ENCODE measurements at places on chromosomes 4 and X.

DNA sequence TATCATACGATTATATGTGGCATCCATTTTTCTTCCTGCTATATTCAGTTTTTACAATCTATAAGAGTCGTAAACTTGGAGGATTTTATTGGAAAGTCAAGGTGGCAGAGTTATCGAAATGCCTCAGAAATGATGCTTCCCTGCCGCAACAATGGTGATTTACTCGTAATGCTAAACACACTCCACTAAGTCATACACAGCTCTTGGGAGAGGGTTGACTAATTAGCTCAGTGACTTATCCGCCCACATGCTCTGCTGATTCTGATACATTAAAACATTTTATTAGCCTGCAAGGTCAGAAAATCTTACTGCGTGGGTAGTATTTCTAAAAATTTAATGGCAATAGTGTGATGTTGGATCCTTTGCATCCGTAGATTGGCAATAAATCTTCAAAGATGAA, 420.1 kb downstream of the ARAP2 start:
- DNase-seq: no peak

- DNase-seq: no peak
Measured at GRCh38 chrX:45824471-45824870, 623.8 kb upstream of the DIPK2B start.

DNA sequence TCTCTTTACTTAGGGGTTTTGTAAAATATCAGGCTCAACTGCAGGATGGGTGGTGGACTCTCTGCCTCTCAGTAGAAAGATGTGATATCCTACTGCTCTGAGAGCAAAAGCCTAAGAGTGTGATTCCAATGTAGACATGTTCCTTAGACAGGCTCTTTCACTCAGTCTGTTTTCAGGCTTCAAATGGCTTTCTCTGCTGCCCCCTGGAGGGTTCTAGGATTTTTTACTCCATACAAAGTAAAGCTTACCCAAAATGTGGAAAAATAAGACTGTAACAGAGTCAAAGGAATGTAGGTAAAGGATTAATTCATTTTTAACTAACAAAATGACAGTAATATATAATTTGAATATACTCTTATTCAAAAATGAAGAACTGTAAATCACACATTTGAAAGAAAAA, 32.1 kb downstream of the ZGRF1 start:
- DNase-seq: no peak

GRCh38 chr4:25953740-25954139, 39.7 kb downstream of the SMIM20 start:
- DNase-seq: no peak

GRCh38 chr4:137952116-137952515, 290.0 kb downstream of the SLC7A11 start:
- DNase-seq: no peak

GRCh38 chrX:8089141-8089540, 81.9 kb downstream of the VCX2 start:
- DNase-seq: no peak

GRCh38 chr4:84480082-84480481, 19.0 kb downstream of the NKX6-1 start:
- no peak for DNase-seq

DNA sequence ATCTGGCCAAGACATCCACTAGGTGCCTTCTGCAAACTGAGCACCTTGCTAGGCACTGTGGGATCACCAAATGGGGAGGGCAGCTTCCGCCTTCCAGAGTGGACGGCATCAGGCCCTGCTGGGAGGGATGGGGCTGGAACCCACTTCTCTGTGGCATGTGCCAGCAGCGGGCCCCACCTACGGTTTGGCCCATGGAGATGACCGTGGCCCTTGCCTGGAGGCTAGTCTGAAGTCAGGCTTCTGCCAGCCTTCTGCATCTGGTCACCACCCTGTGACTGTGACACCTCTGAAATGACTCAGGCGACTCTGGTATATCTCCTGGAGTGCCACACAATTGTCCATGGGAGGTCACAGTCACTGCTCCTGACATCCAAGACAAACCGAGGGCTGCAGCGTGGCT, 7.2 kb downstream of the SSR4 start:
- DNase-seq: no peak

DNA sequence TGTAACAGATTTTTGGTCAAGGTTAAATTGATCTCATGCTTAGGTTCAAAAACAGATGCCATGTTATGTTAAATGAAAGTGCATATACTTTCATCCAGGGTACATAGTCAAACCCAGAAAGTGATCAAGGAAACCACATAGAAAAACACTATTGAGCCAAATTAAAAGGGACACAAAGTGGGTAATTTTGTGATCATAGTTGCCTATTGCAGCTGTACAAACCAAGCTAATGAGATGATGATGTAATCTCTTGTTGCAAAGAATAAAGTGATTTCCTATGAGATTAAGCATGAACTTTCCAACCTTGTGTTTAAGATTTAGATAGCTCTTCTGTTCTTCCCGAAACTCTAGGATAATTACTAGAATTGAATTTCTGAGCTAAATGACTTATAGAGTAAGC, 20.2 kb upstream of the LIMCH1 start:
- no peak for DNase-seq

- DNase-seq: no peak
Measured at GRCh38 chr4:107800706-107801105, 24.0 kb upstream of the SGMS2 start.

DNA sequence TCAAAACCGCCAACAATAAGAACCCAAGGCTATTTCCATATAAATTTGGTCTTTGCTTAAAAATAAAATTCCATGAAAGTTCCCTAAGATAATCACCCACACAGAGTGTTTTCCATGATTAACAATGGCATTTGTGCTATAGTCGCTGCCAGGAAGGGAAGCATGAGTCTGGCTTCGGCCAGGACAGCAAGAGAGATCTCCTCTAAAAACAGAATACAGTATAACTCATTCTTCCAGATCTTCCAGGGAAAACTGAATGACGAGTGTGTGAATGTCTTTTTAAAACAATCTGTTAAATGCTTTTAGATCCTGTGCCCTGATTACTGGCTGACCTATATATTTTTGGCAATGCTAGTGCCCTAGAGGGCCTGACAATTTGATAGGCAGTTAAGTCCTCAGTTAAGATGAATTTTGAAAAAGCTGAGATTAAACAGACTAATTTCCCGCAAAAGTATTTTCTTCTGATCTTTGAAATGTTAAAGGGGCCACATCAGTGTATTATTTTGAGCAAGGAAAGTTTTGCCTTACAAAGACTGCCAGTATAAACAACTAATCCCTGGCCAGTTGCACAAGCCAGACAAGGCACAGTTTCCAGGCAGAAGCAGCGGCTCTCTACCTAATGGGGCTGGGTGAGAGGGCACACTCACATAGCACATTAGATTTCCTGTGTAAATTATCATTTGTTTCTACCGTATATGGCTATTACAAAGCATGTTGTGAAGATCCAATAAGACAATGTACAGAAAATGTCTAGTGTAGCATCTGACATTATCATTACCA, 127.3 kb downstream of the DCHS2 start:
- DNase-seq: no peak

- no peak for DNase-seq
Measured at GRCh38 chrX:55839485-55839884, 121.9 kb downstream of the RRAGB start.

- DNase-seq: no peak
Measured at GRCh38 chr4:145709843-145710242, 29.9 kb downstream of the C4orf51 start.

DNA sequence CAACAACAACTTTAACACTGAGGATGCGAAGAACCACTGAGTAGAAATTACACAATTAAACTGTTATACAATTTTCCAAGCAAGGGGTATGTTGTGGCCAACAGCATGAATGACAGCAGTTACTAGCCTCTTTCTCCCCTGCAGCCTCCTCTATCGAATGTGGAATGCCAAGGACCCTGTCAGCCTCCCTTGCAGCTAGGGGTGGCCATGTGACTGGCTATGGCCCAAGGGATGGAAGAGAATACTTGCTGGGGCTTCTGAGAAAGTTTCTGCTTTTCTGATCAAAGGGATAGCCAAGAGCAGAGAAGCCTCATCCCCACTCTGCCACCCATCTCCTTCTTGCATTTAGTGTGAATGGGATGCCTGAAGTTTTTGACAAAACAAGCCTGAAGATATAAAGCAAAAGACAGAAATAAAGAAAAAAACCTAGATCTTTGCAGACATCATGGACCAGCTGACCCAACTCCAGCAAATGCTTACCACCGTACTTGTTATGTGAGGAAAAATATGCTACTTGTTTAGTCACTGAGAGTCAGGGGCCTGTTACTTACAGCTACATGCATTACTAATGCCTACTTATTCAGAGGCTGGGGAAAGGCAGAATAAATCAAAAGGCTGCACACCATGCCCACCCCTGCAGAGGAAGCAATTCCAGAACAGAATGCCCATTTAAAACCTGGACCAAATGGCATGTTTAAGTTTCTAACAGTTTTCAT, 32.0 kb downstream of the DCTD start:
- no peak for DNase-seq

GRCh38 chrX:47311932-47312774, 58.2 kb upstream of the ZNF157 start:
- DNase-seq: no peak

- no peak for DNase-seq
Measured at GRCh38 chr4:122692641-122693520, 39.6 kb upstream of the BBS12 start.

GRCh38 chr4:119032921-119033685, 102.5 kb upstream of the MYOZ2 start:
- DNase-seq: no peak

DNA sequence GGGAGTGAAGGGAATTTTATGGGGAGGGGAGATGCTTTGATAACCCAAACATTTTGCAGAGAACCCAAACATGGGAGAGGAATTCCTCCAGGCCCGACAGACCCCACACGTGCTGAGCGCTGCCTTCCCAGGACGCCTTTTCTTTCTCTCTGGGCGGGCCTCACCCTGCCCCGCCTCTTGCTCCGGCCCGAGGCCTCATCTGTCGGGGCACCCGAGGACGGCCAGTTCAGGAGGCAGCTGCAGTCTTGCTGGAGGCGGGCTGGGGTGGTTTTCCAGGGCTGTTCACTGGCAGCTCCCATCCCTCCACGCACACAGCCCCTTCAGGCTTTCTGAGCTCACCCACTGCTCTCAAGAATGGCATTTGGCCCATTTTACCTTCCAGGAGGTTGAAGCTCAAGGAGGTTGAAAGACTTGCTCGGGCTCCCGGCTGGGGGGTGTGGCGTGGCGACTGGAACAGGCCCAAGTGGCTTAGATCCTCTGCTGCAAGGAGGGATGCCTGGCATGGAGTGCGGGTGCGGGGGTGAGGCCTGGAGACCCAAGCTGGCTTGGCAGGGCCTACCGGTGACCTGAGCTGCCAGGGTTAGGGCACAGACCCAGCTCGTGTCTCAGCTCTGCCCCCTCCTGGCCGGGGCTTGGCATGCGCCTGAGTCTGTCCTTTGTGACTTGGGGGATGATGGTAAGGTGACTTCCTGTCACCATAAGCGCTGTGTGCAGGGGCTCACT, 99.2 kb downstream of the PSAPL1 start:
- DNase-seq: no peak

GRCh38 chrX:129876771-129877305, 29.1 kb upstream of the UTP14A start:
- DNase-seq: no peak

GRCh38 chr4:54281054-54281766, 52.1 kb downstream of the PDGFRA start:
- no peak for DNase-seq

GRCh38 chr4:21347142-21347541, 601.4 kb downstream of the KCNIP4 start:
- no peak for DNase-seq

DNA sequence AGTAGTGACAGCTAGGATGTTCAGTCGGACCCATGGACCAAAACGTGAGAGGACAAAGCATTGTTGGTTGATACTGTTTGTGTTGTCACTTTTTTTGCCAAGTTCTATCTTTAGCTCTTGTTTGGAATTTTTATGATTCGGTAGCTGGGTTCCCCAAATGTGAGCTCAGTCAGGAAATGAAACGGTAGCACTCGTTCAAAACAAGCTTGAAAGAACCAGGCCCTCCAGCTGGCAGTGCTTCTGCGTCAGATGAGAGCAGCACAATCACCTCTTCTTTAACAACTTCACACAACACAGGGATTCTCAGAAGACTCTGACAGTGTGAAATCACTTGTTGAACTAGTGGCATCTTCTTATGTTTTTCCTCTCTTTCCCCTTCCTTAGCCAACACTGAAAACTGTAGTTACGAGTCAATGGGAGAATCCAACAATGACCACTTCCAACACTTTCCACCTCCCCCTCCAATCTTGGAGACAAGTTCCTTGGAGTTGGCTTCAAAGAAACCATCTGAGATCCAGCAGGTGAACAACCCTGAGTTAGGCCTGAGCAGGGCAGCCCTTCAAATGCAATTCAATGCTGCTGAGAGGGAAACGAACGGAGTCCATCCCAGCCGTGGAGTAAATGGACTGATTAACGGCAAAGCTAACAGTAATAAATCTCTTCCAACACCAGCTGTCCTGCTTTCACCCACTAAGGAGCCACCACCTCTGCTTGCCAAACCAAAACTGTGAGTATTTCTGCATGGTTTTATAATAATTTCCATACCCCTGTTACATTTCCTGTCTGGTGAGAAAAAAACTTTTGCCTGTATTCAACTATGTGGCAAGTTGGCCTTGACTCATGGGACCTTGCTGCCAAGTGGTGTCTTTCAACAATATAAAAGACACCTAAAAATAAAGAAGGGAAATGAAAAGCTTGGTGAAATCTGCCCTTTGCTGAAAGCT, 214.6 kb downstream of the PALLD start:
- DNase-seq: no peak

DNA sequence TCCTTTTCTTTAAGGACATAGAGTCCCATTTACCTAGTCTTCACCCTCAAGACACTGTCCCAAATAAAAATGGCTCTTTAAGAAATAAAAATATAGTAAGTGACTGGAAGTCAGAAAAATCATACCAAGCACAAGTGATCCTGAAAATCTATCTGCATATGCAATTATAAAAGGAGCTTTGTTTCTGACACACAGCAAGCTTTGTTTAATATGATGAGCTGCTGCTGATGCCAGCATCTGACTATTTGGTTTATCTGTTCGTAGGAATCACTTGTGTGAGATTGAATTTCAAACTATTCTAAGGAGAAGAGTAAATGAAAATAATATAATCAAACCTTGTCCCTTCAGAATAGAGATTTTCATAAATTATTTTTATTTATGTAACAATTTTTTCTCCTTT, 332.4 kb downstream of the PCDH7 start:
- no peak for DNase-seq

GRCh38 chrX:11244636-11245035, 48.6 kb upstream of the AMELX start:
- DNase-seq: no peak

GRCh38 chr4:82601242-82602015, 39.6 kb upstream of the TMEM150C start:
- DNase-seq: no peak

GRCh38 chrX:41245641-41246040, 88.3 kb upstream of the DDX3X start:
- no peak for DNase-seq

- DNase-seq: no peak
Measured at GRCh38 chrX:119189595-119189994, 46.5 kb upstream of the PGRMC1 start.
